ENCODE measurements at places on chromosomes 6 and 20.

GRCh38 chr6:155341130-155341828, 27.0 kb upstream of the TFB1M start:
- DNase-seq: no peak

DNA sequence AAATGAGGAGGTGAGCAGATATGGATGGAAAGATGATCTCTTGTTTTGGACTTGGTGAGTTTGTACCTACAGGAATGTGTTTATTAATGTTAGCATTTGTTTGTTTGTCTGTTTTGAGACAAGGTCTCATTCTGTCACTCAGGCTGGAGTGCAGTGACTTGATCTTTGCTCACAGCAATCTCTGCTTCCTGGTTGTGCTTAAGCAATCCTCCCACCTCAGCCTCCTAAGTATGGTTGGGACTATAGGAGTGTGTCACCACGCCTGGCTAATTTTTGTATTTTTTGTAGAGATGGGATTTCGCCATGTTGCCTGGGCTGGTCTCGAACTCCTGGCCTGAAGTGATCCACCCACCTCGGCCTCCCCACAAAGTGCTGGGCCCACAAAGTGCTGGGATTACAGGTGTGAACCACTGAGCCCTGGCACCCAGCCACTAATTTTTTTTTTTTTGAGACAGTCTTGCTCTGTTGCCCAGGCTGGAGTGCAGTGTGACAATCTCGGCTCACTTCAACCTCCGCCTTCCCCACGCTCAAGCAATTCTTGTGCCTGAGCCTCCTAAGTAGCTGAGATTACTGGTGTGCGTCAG, 7.1 kb downstream of the CASP8AP2 start:
- DNase-seq: no peak

DNA sequence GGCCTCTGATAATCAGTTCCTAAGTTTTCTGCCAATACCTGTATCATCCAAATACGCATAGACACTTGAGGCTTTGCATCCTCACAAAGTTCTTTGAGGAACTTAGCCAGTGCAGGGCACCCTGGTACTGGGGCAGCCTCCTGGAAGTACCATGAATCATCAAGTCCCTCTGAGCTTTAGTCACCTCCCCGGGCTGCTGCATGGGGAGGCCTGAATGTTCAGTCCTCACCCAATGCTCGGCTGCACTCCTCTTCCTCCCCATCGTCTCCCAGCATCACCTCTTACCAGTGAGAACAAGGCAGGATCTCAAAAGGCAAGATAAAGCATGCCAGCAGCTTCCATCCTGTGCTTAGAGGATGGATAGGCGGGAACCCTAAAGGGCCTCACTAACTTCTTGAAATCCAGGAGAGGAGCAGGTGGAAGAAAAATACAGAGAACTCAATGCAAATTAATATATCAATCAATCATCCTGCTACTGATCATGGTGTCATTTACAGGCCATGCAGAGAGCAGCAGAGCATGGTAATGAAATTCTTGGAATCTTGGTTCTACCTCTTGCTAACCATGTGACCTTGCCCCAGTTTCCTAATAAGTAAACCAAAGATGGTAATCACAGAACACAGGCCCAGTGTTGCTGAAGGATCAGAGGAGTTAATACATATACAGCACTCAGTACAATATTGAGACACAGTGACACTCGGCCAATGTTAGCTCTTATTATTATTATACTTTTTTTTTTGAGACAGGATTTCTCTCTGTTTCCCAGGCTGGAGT, 4.7 kb upstream of the CCN6 start:
- no peak for DNase-seq

DNA sequence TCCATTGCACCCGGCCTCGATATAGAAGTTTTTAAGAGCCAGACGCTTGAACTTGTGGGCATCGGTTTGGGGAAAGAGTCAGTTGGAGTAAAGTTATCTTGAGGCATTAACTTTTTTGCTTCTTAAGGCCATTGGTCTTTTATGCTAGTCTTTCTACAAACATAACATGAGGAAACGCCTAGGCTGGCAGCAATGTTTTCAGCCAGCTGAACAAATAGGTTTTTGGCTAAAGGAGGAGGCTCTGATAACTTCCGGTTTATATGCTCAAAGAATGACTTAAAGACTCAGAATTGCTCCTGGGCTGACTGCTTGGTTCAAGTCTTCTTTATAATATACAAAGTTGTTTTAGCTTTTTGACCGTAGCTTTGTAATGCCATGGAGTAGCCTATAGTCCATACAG, 46.2 kb downstream of the HLA-C start:
- no peak for DNase-seq

DNA sequence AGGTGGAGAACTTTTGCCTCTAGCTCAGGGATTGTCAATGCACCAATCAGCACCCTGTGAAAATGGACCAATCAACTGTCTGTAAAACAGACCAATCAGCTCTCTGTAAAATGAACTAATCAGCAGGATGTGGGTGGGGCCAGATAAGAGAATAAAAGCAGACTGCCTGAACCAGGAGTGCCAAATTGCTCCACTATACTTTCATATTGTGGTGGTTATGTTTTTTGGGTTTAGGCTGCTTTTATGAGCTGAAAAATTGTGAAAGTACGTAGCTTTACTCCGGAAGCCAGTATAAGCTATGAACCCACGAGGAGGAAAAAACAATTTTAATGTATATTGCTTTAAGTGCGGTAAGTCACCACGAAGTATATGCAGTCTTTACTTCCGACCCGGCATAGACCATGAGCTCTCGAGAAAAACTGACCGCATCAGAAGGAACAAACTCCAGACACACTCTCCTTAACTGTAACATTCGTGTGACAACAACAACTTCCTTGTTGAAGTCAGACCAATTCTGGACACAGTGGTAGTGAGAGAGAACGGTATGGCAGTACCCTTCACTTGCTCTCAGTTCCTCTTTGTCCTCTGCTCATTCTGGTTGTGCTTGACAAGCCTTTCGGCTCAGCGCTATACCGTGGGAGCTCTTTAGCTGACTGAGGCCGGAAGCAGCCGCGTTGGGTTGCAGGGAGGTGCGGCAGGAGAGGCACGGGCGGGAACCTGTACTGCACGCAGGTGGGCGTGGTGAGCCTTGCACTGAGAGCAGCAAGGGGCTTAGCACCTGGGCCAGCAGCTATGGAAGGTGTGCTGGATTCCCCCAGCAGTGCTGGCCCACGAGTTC, 81.9 kb upstream of the E2F3 start:
- no peak for DNase-seq

DNA sequence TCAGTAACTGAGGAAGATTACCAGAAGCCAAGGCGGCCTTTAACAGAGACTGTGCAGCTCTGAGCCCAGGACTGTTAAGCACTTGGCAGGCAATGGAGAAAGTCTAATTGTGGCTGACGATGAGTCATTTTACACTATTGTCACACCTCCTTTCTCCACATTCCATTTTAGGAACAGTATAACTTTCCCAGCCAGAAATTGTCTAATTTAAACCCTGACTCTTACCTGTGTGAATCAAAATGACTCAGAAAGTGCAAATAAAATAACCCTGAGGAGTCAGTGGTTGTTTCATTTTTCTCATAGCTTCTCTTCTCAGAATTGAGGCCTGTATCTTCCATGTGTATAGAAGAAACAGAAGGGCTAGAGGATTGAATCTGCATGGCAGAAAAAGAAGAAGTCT, 40.0 kb upstream of the OPN5 start:
- no peak for DNase-seq

GRCh38 chr6:43814865-43815264, 44.9 kb downstream of the VEGFA start:
- no peak for DNase-seq

GRCh38 chr6:49479308-49479970, 16.3 kb downstream of the CENPQ start:
- no peak for DNase-seq

GRCh38 chr6:139161169-139161568, 26.3 kb downstream of the HECA start:
- no peak for DNase-seq

Data from skeletal muscle cell (primary cell).